Mesothelial cell of epicardium (in vitro differentiated cells): ENCODE measurements at places on chromosomes 16 and 17.

GRCh38 chr17:2084036-2084765 lies 29.3 kb downstream of the HIC1 start:
- DNase-seq, result no peak

DNA sequence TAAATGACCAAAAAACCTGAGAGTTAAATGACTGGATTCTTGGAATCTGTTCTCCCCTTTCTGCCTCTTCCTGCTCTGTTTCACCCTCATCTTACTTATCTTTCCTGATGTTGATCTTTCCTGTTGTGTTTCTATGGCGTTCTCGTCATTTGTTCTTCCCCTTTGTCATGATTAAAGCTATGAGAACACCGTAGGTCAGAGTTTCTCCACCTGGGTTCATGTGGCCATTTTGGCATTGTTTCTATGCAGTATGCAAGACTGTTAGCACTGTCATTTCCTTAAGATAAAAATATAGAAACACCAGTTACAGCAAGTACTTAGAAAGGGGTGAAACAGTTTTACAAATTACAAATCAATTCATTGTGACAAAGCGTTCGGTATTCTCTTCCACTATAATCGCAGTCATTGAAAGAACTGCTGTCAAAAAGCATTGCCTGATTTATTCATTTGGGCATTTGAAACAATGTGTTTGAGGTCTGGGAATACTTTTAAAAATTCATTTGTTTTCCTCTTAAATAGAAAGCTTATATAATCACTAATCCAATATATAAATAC lies 166.0 kb downstream of the PHKB start:
- no peak for DNase-seq

- DNase-seq, result no peak
Measured at GRCh38 chr17:13306310-13306962, 288.6 kb upstream of the ELAC2 start.

- no peak for DNase-seq
Measured at GRCh38 chr17:31743797-31744196, 115.2 kb downstream of the COPRS start.

GRCh38 chr17:2266865-2267228 lies 36.7 kb downstream of the SMG6 start:
- DNase-seq, result no peak

DNA sequence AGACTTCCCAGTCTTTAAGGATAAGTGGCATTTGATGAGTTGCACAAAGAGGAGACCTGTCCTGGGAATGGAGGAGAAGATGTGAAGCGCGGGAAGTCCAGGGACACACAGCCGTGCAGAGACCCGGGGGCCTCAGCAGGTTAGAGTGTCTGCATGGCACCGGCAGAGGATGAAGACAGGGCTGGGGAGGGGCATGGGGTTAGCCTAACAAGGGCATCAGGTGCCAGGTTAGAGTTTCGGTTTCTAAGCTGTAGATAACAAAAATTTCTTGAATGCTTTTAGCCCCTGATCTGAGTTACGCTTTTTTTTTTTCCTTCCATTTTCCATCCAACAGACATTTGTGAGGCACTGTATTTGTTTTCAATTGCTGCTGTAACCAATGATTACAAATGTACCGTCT lies 594.3 kb downstream of the MAF start:
- DNase-seq, result no peak

- no peak for DNase-seq
Measured at GRCh38 chr16:54503011-54503855, 216.6 kb upstream of the IRX3 start.
